ENCODE measurements at places on chromosomes 4 and X.

DNA sequence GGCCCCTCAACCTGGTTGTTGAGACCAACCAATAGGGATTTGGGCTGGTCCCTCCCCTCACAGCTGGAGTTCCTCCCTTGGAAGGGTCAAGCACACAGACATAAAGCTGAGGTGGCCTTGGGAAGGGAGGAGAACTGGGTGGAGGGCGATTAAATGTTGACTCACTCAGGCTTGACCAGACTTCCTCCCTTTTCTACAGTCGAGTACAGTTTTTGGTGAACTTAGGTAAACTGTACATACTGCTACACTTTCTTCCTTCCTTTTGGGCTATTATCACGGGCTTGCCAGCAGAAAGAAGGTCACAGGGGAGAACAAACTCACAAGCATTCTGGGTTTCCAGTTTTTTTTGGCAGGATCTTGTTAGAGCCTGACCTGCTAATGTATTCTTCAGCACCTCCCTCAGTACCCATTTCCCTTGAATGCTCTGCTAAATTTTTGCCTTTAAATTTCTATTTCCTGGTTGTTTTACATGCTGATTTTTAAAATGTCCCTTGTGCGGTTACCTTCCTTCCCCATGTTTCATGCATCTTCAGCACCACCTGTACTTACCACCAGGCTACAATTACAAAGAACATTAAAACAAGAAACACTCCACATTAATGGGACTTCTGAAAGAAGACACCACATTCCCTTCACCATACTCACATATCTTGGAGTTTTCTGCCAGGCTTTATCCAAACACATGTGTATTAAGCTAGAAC, 135.2 kb upstream of the RASGEF1B start:
- no peak for DNase-seq

- no peak for DNase-seq
Observed at GRCh38 chr4:56655627-56656345, 25.3 kb downstream of the HOPX start.

DNA sequence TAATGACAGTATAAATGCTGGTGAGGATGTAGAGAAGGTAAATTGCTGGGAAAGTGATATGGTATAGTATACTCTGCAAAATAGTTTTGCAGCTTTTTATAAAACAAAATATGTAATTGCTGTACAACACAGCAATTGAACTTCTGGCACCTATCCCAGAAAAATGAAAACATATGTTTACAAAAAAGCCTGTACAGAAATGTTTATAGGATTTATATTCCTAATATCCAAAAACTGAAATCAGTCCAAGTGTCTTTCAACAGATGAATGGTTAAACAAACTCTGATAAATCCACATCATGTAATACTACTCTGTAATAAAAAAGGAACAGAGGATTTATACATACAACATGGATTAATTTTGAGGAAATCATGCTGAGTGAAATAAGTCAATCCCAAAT, 198.4 kb upstream of the ACTRT1 start:
- DNase-seq: no peak

DNA sequence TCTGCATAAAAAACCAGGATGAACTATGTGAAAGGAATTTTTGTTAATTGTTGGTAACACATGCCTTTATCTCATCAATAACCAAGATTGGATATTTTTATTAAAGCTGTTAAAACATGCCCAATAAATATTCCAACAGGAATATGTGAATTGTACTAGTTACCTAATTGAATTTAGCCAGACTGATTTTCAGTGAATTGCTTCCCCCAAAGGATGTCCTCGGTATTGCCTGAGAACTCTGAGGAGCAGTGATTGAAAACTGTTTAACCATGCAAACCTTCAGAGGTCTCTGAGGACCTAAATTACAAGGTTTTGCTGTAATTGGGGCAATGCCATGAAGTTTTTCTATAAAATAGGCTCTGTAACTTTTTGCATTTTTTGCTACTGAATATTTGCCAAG, 66.6 kb downstream of the BLTP1 start:
- no peak for DNase-seq

DNA sequence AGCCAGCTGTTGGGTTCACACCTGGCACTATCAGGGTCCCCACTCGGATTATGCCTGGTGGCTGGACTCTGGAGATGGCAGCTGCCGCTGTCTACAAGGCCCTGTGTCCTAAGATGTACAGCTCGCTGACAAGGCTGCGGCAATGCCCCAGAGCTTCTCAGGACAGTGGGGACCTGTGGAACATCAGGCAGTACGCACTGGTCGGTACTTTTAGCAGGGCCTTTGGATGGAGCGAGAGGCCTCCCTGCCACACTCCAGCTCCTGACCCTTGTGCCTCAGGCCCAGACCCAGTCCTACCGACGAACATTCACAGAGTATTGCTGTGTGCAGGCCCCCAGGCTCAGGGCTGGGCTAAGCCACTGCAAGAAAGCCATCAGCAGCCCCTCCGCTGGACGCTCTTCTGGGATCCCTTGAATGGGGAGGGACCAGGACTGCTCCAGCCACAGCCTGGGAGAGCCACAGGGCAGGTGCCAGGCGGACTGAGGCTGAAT, 45.7 kb upstream of the HMX1 start:
- no peak for DNase-seq

DNA sequence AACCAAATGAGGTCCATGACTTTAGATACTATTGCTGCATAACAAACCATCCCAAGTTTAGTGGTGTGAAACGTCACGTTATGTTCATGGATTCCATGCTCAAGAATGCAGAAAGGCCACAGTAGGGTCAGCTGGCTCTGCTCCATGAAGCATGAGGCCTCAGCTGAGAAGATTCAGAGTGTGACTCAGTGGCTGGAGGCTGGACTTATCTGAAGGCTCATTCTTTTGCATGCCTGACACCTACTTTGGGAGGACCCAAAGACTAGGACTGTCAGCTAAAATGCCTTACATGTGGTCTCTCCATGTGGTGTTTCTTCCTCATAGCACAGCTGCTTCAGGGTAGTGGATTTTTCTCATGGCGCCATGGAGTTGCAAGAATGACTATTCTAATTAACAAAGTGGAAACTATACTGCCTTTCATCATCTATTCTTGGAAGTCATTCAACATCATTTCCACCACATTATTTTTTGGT, 11.5 kb upstream of the CCDC149 start:
- no peak for DNase-seq

DNA sequence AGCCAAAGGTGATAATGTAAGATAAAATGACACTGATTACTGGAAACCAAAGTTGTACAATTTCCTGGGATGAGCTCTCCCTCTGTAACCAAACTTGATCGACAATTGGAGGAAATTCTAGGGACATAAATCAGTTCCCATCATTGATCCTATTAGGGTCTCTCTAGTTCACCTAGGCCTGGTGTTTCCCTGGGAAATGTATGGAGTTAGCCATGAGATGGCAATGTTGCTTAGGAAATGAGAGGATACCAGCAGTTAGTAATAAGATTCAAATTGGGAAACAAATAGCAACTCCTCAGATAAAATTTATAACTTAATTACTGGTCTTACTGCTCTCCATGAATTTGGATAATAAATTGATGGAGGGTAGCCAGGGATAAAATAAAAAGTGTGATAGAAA, 52.2 kb downstream of the SPATA18 start:
- DNase-seq: no peak

GRCh38 chr4:63787326-63787725, 621.9 kb downstream of the TECRL start:
- DNase-seq: no peak

- DNase-seq: no peak
Observed at GRCh38 chr4:100302061-100303026, 112.1 kb upstream of the DDIT4L start.
